ENCODE measurements at places on chromosomes 4 and X.

DNA sequence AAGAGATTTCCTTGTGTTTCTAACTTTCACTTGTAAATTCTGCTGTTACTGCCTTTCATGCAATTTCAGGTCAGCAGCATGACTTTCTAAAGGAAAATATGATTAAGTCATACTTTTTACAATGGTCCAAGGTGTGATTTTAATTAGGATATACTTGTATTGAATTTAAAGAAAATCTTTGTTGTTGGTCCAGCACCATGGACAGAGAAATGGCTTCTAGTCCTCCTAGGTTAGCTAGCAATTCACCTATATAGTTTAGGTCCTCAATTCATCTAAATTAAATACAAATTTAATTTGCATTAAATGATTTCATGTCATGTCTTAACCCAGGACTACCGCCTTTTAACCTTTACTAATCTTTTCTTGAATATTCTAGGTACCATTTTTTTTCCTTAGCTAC lies 304.9 kb upstream of the RPS6KA3 start:
- no peak for DNase-seq

- DNase-seq, result no peak
Measured at GRCh38 chr4:99824070-99824599, 7.5 kb downstream of the DAPP1 start.

DNA sequence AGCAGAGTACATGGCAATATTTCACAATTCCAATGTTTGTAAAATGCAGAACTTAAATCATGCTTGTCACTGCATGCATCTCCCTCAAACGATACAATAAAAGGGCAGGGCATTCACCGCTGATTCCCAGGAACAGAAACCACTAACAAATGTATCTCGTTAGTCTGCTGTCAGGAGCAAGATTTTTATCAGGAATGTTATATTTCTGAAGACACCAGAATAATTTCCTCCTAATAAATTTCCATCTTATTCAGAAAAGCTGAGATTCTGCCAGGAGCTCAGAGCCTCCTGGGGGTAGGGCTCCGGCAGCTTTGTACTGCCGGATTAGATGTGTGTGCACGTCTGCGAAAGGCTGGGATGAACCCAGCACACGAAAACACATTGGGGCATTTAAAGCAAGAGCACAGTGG lies 54.0 kb upstream of the LDB2 start:
- no peak for DNase-seq

DNA sequence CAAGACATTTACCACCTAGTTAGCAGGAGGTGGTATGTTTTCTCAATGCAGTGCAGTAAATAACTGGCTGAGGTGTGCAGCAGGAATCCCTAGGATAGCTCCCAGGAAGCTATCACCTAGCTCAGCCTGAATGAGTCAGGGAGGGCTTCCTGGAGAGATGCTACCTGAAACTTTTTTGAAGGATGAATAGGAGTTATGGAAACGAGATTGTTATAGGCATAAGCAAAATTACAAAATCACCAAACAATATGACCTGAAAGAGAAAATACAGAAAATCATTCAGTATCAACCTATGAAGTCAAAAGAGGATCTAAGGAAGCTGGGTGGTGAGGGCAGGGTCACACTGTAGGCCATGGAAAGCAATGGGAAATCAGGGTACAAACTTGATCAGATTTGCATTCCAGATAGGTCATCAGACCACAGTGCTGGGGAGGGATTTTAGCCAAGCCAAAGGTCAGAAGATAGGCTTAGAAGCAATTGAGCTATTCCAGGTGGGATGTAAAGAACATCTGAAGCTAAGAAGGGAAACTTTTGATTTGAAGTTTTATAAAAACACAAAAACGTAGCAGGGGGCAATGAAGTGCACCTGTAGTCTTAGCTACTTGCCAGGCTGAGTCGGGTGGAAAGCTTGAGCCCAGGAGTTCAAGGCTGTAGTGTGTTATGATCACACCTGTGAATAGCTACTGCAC lies 11.3 kb downstream of the AREG start:
- DNase-seq, result no peak

- DNase-seq, result no peak
Measured at GRCh38 chrX:153411255-153411987, at the start of gene ZFP92. Gene ZFP92, plus strand, starts transcription at chrX:153411472. Its CDS starts 6,851 bp downstream, at chrX:153418323.

GRCh38 chr4:170872794-170873193 lies 783.0 kb upstream of the AADAT start:
- DNase-seq, result no peak

GRCh38 chrX:136694431-136695087 lies 46.6 kb downstream of the CD40LG start:
- peak; percentile 36 for DNase-seq

DNA sequence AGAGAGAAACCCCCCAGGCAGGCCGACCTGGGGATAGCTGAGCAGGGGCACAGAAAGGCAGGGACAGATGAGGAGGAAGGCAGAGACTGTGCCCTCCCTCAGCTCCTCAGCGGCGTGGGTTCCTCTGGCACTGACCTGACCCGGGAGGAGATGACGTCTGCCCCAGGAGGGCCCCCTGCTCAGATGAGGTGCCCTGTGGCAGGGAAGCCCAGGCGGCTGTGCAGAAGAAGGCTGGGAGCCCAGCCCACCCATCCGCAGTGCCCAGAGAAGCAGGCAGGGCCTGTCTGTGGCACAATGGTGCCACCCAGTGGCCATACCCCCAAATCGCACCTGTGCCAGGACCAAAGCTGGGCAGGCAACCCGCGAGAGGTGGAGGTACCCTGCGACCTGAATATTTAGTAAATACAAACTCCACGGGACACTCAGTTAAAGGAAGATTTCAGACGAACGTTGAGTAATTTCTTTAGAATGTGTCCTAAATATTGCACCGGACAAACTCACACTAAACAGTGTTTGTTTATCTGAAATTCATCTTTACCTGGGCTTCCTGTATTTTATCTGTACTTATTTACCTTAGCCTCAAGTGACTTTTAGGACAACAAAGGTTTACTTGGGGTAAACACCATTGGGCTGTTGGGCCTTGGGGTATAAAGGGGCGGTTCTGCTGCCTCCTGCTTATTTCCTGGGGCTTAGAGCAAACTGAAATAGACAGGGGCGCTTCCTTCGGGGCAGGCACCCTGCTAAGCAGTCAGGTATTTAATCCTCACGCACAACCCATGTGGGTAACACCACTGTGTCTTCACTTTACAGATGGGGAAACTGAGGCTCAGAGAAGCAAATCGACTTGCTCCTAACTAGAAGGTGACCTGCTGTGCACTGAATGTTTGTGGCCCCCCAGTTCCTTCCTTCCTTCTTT lies 46.5 kb upstream of the HMX1 start:
- no peak for DNase-seq

DNA sequence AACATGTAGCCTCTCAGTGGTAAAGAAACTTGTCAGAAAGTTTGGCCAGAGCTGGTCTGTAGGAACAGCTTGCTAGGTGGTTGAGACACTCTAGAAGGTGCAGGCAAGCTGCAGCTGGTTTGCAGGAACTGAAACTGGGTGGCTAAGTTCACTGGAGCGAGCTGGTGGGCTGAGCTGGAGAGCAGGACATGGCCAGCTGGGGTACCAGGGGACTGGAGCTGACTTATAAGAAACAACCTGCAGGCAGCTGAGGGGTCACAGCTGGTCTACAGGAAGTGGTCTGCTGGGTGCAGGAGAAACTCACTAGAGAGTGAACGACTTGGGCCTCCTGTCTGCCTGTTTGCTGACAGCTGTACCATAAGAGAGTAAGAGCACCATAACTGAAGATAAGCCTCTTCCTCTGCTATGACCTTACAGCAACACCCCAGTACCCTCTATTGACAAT lies 157.1 kb upstream of the LNX1 start:
- no peak for DNase-seq

DNA sequence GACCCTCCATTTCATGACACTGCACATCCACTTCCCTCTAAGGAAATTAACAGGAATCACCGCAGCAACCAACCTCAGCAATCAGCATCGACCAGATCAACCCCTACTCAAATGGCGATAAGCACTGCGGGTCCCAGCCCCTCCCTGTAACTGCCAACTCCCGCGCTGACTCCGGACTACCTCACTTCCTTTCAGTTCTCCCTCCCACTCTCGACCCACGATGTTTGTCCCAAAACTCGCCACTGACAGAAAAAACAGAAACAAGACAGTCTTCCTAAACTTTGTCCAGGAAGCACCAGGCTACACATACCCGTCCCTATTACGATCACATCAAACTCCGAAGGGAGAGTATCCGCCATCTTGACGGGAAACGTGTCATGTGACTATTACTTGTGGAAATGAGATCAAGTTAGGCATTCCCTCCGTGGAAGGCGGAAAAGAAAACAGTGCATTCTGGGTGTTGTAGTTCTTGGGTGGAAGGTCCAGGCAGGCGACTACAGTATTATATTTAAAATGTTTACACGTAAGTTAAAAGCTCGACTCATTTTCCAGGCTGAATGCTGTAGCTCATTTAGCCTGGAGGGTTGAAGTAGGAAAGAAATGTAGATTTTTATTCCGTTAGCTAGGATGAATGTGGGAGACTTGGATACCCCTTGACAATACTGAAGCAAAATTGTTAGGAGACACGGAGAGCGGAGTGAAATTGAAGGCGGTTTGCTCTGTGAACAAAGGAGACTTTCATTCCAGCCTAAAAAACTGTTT lies at the start of gene CHM:
CHM (minus strand) TSS at position 385 of the 762 bp plus-strand sequence; CDS start at position 359, 26 bp downstream.
- DNase-seq, result no peak

- no peak for DNase-seq
Measured at GRCh38 chr4:170008371-170008770, 17.8 kb downstream of the MFAP3L start.

GRCh38 chr4:41746440-41747229 lies 1.9 kb downstream of the PHOX2B start:
- DNase-seq, result no peak

GRCh38 chr4:55303760-55304165 lies 42.3 kb upstream of the SRD5A3 start:
- no peak for DNase-seq

DNA sequence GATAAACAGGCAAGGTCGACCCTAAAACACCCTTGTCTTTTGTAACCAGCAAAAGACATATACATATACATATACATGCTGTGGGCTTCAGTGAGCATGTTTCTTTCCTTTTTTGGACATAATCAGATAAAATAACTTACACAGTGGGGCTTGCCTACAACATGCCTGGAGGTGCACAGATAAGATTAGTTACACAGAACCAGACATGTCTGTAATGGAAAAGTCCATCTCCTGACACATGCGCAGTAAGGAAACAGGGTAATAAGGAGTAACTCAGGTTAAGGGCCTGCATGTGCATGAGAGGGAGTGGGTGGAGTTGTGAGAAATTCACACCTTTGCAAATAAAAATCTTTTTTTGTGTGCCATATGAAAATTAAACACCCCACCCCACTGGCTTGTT lies 3.4 kb downstream of the UGT2A1 start:
- DNase-seq, result no peak

- no peak for DNase-seq
Measured at GRCh38 chr4:26094076-26094475, 180.1 kb downstream of the SMIM20 start.

- DNase-seq, result no peak
Measured at GRCh38 chr4:24831637-24832036, 36.3 kb downstream of the SOD3 start.

GRCh38 chrX:25726539-25726938 lies 411.6 kb upstream of the MAGEB18 start:
- no peak for DNase-seq

DNA sequence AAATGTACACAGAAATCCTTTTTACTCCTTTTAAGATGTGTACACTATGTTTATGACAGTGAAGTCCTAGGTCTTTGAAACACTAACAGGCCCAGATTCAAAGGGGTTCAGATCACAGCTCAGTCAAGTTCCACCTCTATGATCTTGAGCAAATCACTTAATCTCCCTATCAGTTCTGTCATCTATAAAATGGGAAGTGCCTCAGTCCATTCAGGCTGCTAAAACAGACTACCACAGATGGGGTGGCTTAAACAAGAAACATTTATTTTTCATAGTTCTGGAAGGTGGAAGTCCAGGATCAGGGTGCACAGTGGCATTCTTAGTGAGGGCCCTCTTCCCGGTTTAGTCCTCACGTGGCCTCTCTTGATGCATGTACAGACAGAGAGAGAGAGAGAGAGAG lies 117.1 kb downstream of the CORIN start:
- DNase-seq, result no peak

DNA sequence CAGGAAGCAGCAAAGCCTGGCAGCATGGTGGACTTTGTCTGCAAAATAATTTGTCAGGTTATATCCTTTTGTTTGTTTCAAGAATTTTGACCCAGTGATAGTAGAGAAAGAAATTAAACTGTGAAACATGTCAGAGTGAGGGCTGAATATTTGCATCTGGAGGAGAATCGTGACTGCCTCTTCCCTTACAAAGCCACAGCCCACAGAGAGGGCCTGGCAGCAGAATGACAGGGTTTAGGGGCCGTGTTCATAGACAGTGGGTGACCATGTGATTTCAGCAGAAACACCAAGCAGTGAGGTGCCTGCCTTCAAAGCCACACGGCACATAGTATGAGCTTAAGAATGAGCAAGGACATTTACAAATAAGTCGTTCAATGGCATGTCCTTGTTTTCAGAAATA lies 24.4 kb upstream of the PLAC8 start:
- DNase-seq, result no peak

- DNase-seq, result no peak
Measured at GRCh38 chrX:15451913-15452312, 41.2 kb downstream of the PIR start.

DNA sequence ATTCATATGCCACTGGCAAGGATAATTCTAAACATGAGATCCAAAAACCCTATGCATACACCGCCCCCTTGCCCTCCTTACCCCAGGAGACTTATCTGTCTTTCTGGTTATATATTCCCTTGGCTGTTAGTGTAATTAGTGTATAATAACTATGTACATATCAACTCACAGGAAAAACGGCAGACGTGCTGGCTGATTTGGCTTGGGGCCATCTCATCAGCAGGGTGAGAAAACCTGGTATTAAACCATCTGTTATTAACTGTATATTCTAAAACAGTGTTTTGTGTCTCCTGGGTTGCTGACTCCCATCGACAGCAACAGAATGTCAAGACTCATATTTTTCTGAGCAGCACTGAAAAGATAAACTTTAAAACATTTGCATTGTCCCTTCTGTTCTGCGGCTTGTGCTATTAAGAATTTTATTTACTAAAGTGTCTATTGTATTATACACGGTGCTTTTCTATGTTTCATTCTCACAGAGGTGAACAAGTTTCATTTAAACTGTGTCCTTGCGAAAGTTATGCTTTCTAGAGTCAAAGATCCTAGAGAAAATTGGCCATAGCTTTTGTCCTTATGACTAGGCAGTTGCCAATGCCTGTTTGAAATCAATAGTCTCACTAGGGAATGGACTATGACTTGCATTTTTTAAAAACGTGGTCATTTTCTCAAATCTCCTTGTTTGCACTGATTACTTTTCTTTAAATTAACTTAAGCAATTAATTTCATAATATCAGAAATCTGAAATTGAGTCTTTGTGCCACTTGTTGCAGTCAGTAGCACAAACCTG lies 211.5 kb upstream of the MID1 start:
- DNase-seq, result peak; percentile 93
